Testis (tissue), 5 donors: ENCODE measurements at places on chromosomes 11 and 22. TPM values are rescaled to one million over a fixed set of nuclear protein-coding genes. Genes with fewer than 3 reads are reported as not detected.

Gene OR51B4
- total RNA-seq: 0.74 TPM

Gene MPZL3
- 3.2 TPM for total RNA-seq

Gene APOBEC3B
- 1.4 TPM for total RNA-seq

Gene OR10D3
- 1.5 TPM for total RNA-seq

Gene NXF1
- 94.6 TPM for total RNA-seq

Gene SMIM35
- 0.19 TPM for total RNA-seq

Gene EP300
- total RNA-seq: 221 TPM

Gene APOC3
- 0.81 TPM for total RNA-seq

Gene CARNS1
- 1.3 TPM for total RNA-seq

Gene CERK
- total RNA-seq: 14.0 TPM

Gene NFAM1
- 1.2 TPM for total RNA-seq

Gene PGR
- 2.4 TPM for total RNA-seq

Gene CSTPP1
- total RNA-seq: 44.9 TPM

Gene BACE1
- 32.5 TPM for total RNA-seq

Gene RRP8
- total RNA-seq: 17.5 TPM

Gene MFNG
- 8.1 TPM for total RNA-seq

Gene ART1
- 0.79 TPM for total RNA-seq

Gene LRP4
- total RNA-seq: 8.1 TPM

Gene BET1L
- 47.5 TPM for total RNA-seq

Gene CD248
- 6.4 TPM for total RNA-seq

Gene HEPHL1
- 0.87 TPM for total RNA-seq

Gene KBTBD4
- total RNA-seq: 27.8 TPM

Gene CCDC73
- 6.6 TPM for total RNA-seq

Gene GLYAT
- total RNA-seq: 1.0 TPM

Gene B4GALNT4
- 7.2 TPM for total RNA-seq

Gene PRPF19
- 79.8 TPM for total RNA-seq

Gene USH1C
- total RNA-seq: 1.2 TPM

Gene CLDN5
- total RNA-seq: 42.0 TPM

Gene SAA1
- total RNA-seq: not detected

Gene IFITM10
- 9.6 TPM for total RNA-seq

Gene BACE1-AS
- 13.8 TPM for total RNA-seq

Gene DSCAML1
- total RNA-seq: 3.0 TPM
